Breast epithelium (tissue), 4 donors: ENCODE measurements at places on chromosomes 3 and 15.

- no peak for DNase-seq
- H3K27me3 ChIP-seq: peaks cover 6% of the 10 kb centered on the region
- no peaks in the 10 kb centered on the region for H3K36me3 ChIP-seq
Measured at GRCh38 chr3:86987421-86987715, 3.6 kb downstream of the VGLL3 start.

DNA sequence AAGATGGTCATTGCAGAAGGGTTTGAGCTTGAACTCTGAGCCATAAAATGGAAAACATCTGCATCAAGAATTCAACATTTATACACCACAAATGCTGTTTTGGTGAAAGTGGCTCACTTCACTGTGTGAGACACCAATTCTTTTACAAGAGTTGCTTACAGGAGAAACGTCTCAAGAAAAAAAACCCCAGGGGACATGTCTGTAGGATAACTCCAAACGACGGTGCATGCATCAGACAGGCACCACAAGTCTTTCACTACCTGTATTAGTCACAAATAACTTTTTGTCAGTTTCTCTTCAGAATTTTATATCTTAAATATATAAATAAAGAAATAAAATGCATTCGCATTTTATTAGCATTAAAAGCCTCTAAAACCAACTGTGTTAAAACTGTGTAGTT, 164.3 kb downstream of the EFHB start:
- H3K27me3 ChIP-seq: no peaks in the 10 kb centered on the region
- H3K36me3 ChIP-seq: no peaks in the 10 kb centered on the region
- H3K4me1 ChIP-seq: no peaks in the 10 kb centered on the region
- H3K4me3 ChIP-seq: no peak overlapping the region
- H3K27ac ChIP-seq: no peak overlapping the region

GRCh38 chr3:40837300-40837699, 312.5 kb downstream of the ZNF621 start:
- DNase-seq: no peak
- no peaks in the 10 kb centered on the region for H3K4me1 ChIP-seq
- no peaks in the 10 kb centered on the region for H3K36me3 ChIP-seq
- H3K27me3 ChIP-seq: no peaks in the 10 kb centered on the region
- no peak overlapping the region for H3K27ac ChIP-seq
- no peak overlapping the region for H3K4me3 ChIP-seq

GRCh38 chr3:100993309-100993708, at the start of gene ABI3BP:
Gene ABI3BP, minus strand, starts transcription at chr3:100993421. Its CDS starts 37 bp downstream, at chr3:100993384.
- H3K4me3 ChIP-seq: peak within 1 kb of the TSS; percentile 42
- peak; percentile 39 for DNase-seq

DNA sequence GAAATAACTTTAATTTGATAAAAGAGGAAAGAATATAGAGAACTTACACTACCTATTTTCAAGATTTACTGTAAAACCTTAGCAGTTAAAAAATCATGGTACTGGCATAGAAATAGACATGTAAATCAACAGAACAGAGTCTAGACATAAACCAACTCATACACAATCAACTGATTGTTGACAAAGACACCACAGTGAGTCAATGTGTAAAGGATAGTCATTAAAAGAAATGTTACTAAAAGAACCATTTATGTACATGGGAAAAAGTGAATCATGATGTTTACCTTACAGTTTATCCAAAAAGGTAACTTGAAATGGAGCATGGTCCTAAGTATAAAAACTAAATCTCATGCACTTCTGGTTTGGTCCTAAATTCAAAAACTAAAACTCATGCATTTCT, 847.4 kb downstream of the IGSF11 start:
- no peak overlapping the region for H3K4me3 ChIP-seq
- H3K36me3 ChIP-seq: no peaks in the 10 kb centered on the region
- no peak overlapping the region for H3K27ac ChIP-seq
- no peaks in the 10 kb centered on the region for H3K4me1 ChIP-seq

- DNase-seq: peak; percentile 6
- no peaks in the 10 kb centered on the region for H3K27me3 ChIP-seq
- H3K4me1 ChIP-seq: no peaks in the 10 kb centered on the region
- H3K4me3 ChIP-seq: no peak overlapping the region
Measured at GRCh38 chr15:28979208-28979841, 93.6 kb downstream of the APBA2 start.

- H3K27ac ChIP-seq: peak overlapping the region; percentile 32
- no peak for DNase-seq
- H3K4me1 ChIP-seq: no peaks in the 10 kb centered on the region
- H3K4me3 ChIP-seq: no peak overlapping the region
- no peaks in the 10 kb centered on the region for H3K27me3 ChIP-seq
- no peaks in the 10 kb centered on the region for H3K36me3 ChIP-seq
Measured at GRCh38 chr15:95363646-95364045, 966.9 kb upstream of the NR2F2 start.

DNA sequence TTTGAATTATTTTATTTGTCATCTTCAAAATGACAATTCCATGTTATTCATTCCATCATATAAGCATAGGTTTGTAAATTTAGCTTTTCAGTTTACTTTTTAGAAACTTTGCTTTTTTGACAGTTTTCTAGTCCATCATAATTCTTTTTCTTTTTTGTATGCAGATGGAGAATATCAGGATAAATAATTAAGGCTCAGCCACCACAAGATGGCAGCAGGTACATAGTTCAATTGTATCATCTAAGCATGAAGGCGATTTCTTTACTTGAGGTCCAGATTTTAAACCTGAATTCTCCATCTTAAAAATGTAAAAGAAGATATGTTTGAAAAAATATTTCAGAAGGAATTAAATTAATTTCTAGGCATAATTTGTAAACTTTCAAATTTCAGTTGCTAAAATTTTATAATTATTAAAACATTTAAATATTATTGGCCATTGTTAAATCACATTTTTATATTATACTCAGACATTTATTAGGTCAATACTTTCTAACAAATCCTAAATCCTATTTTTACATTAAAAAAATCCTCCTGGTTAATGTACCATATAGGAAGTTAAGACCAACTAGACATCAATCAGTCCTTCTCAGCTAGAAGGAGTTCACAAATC, 15.1 kb downstream of the PLSCR5 start:
- H3K4me3 ChIP-seq: no peak overlapping the region
- no peaks in the 10 kb centered on the region for H3K4me1 ChIP-seq
- no peaks in the 10 kb centered on the region for H3K36me3 ChIP-seq
- no peak for DNase-seq

GRCh38 chr3:51703761-51704510, 2.9 kb upstream of the GRM2 start:
- DNase-seq: no peak
- H3K36me3 ChIP-seq: no peaks in the 10 kb centered on the region
- H3K4me1 ChIP-seq: no peaks in the 10 kb centered on the region
- no peak overlapping the region for H3K4me3 ChIP-seq
- H3K27me3 ChIP-seq: no peaks in the 10 kb centered on the region

DNA sequence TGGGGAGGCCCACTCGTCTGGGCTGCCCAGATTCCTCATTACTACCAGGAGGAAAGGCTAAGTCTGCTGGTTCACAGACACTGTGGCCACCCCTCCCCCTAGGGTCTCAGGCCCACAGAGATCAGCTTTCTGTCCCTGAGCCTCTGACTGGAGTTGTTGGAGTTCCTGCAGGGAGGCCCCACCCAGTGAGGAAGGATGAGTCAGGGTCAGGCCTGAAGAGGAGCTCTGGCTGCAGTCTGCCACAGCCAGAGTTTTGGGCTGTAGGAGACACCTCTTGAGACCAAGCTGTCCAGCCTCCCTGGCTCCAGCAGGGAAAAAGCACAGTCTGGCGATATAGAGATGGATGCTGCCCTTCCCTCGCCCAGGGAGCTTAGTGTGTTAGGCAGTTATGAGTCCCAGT, 720.9 kb upstream of the SEMA6D start:
- H3K4me1 ChIP-seq: no peaks in the 10 kb centered on the region
- H3K27ac ChIP-seq: no peak overlapping the region
- no peak overlapping the region for H3K4me3 ChIP-seq
- no peaks in the 10 kb centered on the region for H3K27me3 ChIP-seq

- no peak overlapping the region for H3K4me3 ChIP-seq
- no peaks in the 10 kb centered on the region for H3K4me1 ChIP-seq
- DNase-seq: no peak
- H3K27me3 ChIP-seq: no peaks in the 10 kb centered on the region
- no peak overlapping the region for H3K27ac ChIP-seq
Measured at GRCh38 chr3:119257654-119258410, 17.2 kb upstream of the B4GALT4 start.

DNA sequence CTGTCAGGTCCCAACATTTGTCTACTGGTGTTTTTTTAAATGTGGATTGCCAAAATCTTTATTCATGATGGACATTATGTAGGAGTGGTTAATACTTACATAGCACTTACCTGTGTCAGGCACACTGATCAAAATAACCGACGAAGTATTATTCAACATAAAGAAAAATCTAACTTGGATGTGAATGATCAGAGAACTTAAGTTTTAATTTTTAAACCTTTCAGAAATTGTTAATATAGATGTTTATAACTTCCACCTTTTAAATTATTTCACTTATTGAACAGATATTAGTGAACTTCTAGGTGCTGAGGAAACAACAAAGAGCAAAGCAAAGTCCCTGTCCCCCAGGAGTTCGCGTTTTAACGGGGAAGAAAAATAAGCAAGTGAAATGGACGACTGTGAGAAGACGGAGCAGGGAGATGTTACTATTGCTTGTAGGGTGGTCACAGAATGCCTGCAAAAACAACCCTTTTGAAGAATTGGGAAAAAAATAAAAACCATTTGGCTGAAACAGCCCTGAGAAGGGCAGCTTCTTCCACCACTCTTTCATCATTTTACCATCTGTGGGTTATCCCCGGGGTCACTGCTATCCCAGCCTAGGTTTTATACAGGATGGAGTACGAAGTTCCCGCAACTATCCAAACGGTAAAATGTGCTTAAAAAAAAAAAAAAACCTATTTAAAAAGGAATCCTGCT, 915 bp upstream of the APH1B start:
- H3K4me1 ChIP-seq: no peaks in the 10 kb centered on the region
- no peak for DNase-seq
- no peaks in the 10 kb centered on the region for H3K27me3 ChIP-seq
- peak overlapping the region; percentile 96 for H3K4me3 ChIP-seq
- peak overlapping the region; percentile 91 for H3K27ac ChIP-seq

DNA sequence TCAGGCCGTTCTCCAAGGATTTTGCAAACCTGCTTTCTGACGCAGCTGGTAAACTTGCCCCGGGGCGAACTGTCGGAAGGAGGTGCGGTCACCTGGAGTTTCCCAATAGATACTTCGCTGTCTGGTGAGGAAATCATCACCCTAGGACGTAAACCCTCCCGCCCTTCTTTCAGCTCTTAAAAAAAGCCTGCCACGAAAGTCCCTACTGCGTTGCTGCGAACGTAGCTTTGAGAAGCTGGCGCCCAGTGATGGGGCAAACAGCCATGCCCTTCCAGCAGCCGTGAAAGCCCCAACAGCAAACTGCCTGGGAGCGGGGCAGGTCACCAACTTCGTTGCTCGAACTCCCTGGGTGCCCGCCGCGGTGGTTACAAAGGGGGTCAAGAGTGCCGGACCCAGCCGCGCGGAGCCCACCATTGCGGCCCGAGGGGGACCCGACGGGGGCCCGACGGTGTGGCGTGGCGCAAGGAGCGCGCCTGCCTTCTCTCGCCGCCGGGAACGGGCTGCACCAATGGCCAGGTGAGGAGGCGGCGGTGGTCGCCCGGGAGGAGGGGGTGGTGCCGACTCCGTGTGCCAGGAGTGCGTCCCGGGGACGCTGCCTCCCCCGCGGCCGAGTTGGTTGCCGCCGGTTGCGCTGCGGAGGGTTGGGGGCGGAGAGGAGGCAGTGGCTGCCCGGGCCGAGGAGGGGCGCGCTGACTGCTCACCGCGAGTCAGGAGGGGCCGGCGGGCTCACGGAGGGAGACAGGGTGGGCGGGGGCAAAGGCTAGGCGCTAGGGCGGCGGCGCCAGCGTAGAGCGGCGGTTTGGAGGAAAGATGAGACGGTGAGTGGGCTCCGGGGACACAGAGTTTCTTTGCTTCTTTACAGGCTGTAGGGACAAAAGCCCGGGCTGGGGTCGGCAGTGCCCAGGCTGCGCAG, at the start of gene PHLDB2:
TSS of gene PHLDB2 (plus strand) at position 205 of the 913 bp plus-strand sequence. CDS start 24,813 bp downstream, outside the sequence.
- peak within 1 kb of the TSS; percentile 98 for H3K27ac ChIP-seq
- H3K27me3 ChIP-seq: no peaks in the 10 kb centered on the region
- peak within 1 kb of the TSS; percentile 90 for H3K4me3 ChIP-seq
- peak; percentile 91 for DNase-seq

DNA sequence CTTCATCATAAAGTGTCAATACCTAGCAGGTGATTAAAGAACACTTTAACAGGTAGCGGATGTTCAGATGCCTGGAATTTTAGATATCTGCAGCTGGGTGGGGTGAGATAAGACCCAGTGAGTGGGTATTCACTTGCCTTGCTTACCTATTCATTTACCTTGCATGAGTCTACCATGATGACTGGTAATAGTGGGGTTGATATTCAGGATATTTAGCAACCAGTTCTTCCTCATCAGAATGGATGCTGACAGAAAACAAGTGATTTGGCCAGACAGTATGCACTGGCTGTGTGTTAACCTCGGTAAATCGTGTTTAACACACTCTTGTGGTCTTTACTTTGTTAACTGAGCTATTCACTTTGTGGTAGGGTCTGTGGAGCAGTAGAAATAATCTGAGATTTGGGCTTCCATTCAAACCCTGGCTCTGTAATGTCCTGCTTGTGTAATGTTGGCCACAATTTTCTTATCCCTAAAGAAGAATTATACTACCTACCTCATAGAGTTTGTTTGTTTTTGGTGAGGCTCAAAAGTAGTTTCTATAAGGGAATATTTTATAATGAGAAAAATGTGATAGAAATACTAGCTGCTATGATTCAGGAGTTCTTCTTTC, 391.9 kb upstream of the TBL1XR1 start:
- H3K27me3 ChIP-seq: no peaks in the 10 kb centered on the region
- no peaks in the 10 kb centered on the region for H3K36me3 ChIP-seq
- no peak for DNase-seq
- H3K4me1 ChIP-seq: no peaks in the 10 kb centered on the region
- H3K4me3 ChIP-seq: no peak overlapping the region

DNA sequence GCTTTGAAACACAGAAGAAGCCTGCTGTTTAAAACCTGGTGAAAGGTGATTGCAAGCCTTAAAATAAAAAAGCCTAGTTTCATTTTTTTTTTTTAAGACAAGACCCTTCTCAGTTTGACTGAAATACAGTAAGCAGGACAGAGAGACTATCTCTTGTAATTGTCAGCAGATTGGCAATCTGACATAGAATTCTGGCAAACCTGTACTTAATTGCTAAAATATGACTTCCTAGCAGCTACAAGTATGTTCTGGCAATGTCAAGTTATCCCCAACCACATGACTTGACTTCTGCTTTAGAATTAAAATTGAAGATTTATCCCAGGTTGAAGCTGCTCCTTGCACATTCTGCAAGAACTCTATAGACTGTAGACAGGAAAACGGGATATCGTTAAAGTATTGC, 232.8 kb upstream of the NR2F2 start:
- H3K4me1 ChIP-seq: no peaks in the 10 kb centered on the region
- DNase-seq: no peak
- H3K4me3 ChIP-seq: no peak overlapping the region
- H3K27me3 ChIP-seq: no peaks in the 10 kb centered on the region
- no peaks in the 10 kb centered on the region for H3K36me3 ChIP-seq
- no peak overlapping the region for H3K27ac ChIP-seq

DNA sequence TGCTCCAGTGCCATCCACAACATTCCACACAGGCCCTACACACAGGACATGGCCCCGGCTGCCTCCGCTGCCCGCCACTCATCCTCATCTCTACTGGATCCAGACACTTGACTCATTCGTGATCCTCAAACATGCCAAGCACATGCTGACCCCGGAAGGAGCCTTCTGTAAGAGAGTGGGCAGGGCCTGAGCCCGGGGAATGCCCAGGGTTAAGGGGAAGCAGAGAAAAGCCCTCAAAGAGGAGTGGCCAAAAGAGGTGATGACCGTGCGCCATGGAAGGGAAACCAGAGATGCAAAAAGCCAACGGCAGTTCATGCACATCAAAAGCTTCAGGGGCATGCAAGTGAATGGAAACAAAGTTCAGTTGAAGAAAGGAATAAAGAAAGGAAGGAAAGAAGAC, 46.1 kb downstream of the RFTN1 start:
- H3K27ac ChIP-seq: no peak overlapping the region
- H3K4me3 ChIP-seq: no peak overlapping the region
- no peak for DNase-seq
- H3K27me3 ChIP-seq: no peaks in the 10 kb centered on the region
- H3K4me1 ChIP-seq: no peaks in the 10 kb centered on the region
